ENCODE measurements at places on chromosomes 1 and 21. TPM values are rescaled to one million over a fixed set of nuclear protein-coding genes. Genes with fewer than 3 reads are reported as not detected.

Gene LRRC3
- total RNA-seq = 6.6 TPM

Gene AQP10
- total RNA-seq = not detected

Gene NCF2
- total RNA-seq = 9.1 TPM

DNA sequence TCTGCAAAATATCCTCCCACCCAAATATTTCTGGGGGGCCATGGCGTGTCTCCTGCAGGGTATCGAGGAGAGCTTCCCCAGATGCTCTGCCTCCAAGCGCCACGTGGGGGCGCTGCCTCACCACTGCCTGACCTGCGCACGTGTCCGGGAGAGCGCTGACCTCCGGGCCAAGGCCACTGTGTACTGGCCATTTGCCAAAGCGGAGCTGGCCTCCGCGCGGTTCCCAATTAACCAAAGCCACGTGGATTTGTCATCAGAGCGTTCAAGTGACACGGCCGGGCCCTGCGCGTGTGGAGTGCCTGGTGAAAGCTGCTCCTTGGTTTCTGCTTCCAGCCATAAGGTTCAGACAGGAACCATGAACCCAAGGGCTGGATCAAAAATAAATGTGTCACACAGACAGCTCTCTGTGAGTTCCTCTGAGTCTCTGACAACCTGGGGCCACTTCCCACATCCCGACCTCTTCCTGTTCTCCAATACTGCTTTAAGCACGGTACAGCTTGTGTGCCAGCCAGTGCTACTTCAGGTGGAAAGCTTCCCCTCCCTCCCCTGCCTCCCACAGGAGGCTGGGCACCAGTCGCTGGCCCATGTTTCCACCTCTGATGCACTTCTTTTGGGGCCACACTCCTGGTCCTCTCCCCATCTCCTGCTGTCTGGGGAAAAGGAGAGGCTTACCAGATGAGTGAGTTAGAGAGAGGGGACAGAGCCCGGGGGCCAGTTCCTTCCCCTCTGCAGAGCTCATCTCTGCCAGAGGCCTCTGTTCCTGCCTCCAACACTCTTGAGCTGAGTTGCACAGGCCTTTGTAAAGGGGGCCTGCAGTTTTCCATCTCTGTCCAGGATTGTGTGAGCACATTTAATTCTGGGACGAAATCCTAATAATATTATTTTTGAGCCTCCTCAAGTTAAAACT lies 26.1 kb downstream of the ZP4 start:
- no peak for DNase-seq

GRCh38 chr1:159030877-159031447 lies 21.3 kb downstream of the IFI16 start:
- no peak for DNase-seq

DNA sequence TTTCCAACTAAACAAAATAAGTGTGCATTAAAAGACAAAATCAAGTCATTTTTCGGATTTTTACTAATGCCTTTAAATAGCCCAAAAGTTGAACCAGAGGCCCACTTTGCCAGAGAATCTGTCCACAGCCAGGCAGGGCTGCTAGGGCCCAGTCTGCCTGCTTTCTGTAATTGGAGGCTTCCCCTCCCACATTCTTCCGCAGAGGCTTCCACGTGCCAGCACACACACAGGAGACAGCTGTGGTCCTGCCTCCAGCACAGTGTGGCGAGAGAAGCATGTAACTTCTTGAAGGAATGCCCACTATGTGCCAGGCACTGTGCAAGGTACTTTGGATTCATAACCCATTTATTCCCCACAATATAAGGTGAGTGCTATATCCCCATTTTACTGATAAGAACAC lies 11.3 kb upstream of the PDZK1IP1 start:
- DNase-seq = no peak

DNA sequence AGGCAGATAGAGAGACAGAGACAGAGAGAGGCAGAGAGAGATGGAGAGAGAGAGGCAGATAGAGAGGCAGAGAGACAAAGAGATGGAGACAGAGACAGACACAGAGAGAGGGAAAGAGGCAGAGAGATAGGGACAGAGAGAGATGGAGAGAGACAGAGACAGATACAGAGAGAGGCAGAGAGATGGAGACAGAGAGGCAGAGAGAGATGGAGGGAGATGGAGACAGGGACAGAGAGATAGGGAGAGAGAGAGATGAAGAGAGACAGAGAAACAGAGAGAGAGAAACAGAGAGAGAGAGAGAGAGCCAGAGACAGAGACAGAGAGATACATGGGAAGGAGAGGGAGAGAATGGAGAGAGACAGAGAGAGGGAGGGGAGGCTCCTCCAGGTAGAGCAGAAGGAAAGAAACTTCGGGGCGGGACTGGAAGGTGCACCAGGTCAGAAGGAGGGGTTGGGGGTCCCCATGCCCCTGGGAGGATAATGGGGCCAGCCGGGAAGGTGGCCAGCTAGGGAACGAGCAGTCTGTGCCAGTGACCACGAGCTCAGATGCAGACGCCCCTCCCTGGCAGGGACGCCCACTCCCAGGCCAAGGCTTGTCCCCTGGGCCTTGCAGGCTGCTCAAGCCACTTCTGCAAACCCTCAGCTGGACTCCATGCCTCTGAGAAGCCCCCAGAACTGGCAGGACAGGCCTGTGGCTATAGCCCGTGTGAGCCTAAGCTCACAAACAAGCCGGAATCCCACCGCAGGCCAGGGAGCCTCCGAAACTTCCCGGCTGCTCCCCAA lies 3.3 kb downstream of the FNDC10 start:
- no peak for DNase-seq

DNA sequence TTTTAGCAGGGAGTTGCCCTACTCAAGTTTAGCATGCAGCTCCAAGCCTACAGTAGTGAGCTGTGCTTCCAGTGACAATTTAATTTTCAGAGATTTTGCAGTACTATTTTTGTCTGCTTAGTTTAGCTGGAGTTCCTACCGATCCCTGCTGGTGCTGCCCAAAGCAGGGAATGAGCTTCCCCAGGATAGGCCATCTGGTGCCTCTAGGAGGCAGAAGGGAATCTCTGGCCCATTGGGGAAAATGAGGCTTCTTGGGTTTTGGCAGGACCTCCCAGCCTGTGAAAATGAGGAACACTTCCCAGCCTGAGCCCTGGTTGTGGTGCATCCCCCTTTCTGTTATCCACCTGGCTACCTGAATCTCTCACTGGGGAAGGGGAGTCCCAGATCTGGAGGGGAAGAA lies 149.2 kb downstream of the RASAL2 start:
- DNase-seq = no peak

DNA sequence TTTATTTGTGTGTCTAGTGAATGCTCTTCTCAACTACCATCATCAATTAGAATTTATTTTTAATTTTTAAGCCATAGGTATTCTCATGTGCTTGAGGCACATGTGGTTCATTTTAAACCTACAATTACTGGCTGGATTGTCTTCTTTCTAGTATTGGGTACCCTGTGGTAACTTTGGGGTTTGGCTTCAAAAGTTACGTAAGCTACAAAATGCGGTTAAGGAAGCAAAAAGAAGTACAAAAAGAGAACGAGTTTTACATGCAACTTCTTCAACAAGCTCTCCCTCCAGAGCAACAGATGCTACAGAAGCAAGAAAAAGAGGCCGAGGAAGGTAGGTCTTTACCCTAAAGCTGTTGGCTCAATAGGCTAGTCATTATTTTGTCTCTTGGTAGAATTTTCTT lies 25.8 kb downstream of the MACO1 start:
- no peak for DNase-seq

GRCh38 chr1:218874801-218875400 lies 298.8 kb upstream of the LYPLAL1 start:
- DNase-seq = no peak

DNA sequence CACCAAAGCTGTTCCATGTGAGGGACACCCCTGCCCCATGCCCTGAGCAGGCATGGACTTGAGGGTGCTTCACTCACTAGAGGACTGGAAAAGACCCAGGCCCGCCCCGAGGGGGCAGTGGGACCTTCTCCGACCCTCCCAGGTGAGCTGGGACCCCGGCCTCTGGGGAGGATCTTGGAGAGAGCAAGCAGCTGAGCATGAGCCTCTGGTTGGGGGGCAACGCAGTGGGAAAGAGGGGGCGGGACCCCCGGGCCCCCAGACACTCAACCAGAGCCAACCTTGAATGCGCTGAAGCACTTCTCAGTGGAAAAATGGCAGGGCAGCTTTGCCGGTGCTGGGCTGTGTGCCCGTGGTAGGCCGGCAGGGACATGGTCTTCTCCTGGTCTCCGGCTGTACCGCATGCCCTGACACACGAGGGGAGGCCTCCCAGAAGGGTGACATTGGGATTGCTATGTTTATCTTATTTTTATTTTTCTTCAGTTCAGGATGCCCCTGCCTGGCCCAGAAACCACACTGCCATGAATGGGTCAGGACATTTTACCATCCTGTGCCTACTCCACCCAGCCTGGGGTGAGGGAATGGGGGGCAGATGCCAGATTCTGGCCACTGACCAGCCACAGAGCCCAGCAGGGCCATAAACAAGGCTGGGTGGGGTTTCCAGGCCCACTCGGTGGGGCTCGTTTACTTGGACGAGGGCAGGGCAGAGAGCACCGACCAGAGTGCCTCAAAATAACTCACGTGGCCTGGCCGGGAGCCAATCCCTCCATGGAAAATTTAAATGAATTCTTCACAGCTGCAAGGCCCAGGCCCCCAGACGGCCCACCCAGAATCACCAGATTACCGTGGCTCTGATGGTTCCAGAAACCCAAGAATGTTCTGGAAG lies 17.2 kb upstream of the LAPTM5 start:
- DNase-seq = no peak

- DNase-seq = peak; percentile 5
Observed at GRCh38 chr1:30427545-30427944, 295.8 kb downstream of the MATN1 start.

GRCh38 chr1:156128308-156128653 lies 13.8 kb downstream of the LMNA start:
- DNase-seq = no peak
